RPMI7951 (cell line): ENCODE measurements at places on chromosomes 7 and 10. TPM values are rescaled to one million over a fixed set of nuclear protein-coding genes. Genes with fewer than 3 reads are reported as not detected.
A peak's percentile ranks its signal among the peaks of the same experiment; 100 is the strongest.

Gene LRRC61
- 7.9 and 9.5 TPM in 2 replicates for total RNA-seq

DNA sequence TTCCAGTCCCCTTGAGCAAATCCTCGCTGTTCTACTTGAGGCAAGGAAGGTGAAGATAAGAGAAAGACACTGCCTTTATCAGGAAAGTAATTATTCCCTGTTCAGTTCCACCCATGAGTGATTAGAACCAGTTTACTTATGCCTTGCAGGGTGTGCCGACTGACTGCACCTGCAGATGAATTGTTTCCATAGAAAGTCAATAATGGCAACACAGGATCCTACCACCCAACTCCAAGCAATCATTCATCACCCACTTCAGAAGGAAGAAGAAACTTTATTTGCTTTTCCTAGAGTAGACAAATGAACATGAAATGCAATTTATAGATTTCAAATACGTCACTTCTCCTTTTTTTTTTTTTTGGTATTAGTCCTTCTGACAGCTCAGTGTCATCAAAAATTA lies 383.9 kb downstream of the SORCS1 start:
- DNase-seq: no peak

DNA sequence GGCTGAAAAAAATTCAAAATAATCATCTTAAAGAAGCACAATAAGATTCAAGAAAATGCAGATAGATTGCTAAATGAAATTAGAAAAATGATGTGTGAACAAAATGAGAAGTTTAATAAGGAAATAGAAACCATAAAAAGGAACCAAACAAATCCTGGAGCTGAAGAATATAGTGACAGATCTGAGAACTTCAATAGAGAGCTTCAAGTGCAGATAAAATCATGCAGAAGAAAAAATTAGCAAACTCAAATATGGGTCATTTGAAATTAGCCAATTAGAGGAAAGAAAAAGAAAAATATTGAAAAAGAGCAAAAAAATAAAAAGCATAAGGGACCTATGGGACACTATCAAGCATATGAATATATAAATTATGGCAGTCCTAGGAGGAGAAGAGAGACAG lies 720.1 kb downstream of the PARD3 start:
- DNase-seq: no peak

GRCh38 chr7:67550801-67551436 lies 554.3 kb downstream of the TYW1 start:
- no peak for DNase-seq

GRCh38 chr7:1692515-1693418 lies 22.7 kb downstream of the ELFN1 start:
- DNase-seq: no peak

DNA sequence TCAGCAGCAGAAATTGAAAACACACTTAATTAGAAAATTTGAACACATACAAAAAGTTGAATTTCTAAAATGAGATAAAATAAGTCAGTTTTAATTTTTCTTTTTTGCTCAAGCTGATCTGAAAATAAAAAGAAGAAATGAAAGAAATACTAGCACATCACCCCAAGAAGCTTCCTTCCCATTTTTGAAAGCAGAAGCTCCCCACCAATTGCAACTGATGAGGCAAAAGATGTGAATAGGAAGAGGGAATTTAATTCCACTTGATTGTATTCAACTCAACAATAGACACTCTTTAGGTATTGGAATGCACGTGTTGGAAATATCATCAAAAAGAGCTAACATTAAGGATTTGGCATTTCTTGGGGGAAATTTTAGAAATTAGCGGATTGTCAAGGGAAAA lies 175.8 kb downstream of the TRIL start:
- DNase-seq: no peak

Gene HOXA9
- 0.12 TPM in 1 of 2 replicates, not detected in the other for total RNA-seq

Gene RPA3
- total RNA-seq: 167 and 175 TPM in 2 replicates

Gene OPALIN
- not detected in 2 replicates for total RNA-seq

Gene SLC39A12
- total RNA-seq: not detected in 2 replicates

DNA sequence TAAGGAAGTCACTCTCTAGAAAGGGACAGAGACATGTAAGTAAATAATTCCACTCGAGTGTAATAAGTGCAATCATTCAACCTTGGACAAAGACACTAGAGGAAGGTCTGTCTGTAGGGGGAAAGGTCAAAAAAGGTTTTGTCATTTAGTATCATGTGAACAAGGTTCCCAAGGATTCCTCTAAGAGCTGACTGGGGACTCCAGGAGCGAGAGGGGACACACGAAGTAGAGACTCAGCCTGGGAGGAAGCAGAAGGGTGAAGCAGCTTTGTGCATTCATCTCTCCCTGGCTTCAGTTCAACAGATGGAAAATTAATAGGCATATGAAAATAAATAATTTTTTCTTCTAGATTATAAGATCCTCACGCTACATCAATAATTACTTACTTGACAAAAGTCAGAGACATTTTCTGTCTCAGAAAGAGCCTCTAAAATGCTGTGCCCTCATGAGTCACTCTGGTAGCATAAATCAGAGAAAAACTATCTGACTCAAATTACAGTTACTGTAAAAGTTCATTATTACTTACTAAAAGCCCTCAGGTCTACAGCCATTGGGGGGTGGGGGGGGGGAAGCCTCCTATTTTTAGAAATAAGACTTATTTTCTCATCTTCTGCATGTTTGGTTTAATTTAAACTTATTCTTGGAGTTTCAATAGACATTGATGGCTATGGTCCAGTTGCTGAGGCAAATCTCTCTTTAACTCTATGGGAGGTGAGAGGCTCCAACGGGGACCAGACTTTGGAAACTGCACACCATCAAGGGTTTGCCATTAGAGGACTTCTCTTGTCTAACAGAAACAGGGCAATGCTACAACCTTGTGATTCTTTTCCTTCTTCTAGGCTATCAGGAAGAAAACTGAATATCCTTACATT lies 275.1 kb upstream of the KLF14 start:
- DNase-seq: peak; percentile 77

GRCh38 chr10:109988212-109988596 lies 19.6 kb upstream of the ADD3 start:
- DNase-seq: no peak

GRCh38 chr7:157977306-157977705 lies 610.3 kb downstream of the PTPRN2 start:
- DNase-seq: no peak

DNA sequence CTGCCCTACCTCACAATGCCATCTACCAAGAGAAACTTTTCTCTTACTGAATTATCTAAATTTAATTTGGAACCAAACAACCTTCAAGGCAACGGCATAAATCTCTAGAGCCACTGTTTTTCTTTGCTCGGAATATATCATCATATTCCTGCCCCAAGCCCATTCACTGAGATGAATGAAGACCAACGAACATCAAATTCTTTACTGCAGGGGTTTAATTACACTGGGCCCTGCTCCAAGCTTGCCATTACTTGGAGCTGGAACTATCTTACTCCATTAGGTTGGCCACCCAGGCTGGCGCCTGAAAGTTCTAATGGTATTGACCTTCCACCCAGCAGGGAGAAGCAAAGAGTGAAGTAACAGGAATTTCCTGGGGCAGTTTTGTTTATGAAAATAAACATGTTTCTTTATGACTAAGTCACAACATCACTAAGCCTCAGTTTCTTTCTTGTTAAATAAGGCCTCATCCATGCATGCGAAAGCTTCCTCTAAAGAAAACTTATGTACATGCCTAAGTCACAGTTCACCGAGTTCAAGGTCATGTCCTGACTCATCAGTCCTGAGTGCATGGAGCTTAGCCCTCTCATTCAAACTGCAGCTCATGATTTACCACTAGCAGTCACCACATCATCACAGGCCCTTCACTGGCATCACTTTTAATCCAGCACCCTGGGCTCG lies 42.1 kb upstream of the ANAPC16 start:
- peak; percentile 73 for DNase-seq

DNA sequence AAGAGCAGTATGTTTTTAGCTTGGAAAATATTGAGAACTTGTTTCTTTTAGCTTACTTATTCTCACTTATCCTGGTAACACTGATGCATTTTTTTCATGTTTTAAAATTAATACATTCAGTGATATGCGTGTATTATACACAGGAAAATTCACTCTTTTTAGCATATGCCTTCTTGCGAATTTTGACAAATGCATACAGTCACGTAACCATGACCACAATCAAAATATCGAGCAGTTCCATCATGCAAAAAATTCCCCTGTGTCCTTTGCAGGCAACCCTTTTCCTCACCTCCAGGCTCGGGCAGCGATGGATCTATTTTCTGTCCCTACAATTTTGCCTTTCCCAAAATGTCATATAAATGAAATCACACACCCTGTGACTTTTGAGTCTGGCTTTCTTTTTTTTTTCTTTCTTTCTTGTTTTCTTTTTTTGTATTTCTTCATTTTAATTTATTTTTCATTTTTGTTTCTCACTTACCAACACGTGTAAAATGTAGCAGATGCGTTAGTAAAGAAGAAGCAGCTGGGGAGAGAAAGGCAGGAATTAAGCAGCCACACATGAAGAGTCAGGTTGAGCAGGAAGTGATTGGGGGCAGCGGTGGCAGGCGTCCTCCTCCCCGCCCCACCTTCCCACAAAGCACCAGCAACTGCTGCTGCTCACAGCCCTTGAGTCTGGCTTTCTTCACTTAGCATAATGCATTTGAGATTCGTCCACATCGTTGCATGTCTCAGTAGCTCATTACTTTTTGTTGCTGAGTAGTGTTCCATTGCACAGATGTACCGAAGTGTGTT lies 29.9 kb downstream of the ADRB1 start:
- no peak for DNase-seq

DNA sequence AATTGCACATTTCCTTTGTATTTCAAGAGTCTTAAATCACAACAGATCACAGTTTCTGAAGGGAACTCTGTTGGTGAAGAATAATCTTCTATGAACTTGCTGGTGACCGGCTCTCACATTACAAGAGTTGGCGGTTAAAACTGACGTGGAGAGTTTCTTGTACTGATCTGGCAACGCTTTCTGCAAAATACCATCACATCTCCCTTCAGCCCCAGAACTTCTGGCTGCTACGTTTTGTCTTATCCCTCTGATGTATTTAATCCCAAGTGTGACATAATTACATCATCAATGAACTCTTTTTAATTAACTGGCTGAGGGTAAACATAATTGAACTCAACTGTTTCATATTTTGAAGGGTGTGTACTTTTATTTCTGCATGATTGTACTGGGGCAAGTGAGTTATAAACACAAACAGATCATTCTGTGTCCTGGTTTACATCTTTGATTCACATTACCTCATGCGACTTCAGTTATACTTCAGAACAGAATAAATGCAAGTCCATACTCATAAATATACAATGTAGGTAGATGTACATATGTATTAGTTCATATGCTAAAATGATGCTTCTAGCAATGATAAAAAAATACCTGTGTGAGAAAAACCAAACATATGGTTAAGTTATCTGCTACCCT lies 105.1 kb upstream of the NPVF start:
- no peak for DNase-seq

- DNase-seq: no peak
These were observed 587 bp upstream of the UNCX start for GRCh38 chr7:1232103-1232466.

GRCh38 chr7:149775176-149775556 lies 1.8 kb upstream of the ZNF467 start:
- DNase-seq: no peak

- DNase-seq: no peak
These were observed 6.7 kb downstream of the KIAA1217 start for GRCh38 chr10:24215603-24216002.

Gene VKORC1L1
- total RNA-seq: 12.4 and 15.0 TPM in 2 replicates

Gene LRRC4
- total RNA-seq: under 0.01 TPM in 1 of 2 replicates, not detected in the other

- no peak for DNase-seq
These were observed 13.6 kb upstream of the CALU start for GRCh38 chr7:128725531-128725930.

DNA sequence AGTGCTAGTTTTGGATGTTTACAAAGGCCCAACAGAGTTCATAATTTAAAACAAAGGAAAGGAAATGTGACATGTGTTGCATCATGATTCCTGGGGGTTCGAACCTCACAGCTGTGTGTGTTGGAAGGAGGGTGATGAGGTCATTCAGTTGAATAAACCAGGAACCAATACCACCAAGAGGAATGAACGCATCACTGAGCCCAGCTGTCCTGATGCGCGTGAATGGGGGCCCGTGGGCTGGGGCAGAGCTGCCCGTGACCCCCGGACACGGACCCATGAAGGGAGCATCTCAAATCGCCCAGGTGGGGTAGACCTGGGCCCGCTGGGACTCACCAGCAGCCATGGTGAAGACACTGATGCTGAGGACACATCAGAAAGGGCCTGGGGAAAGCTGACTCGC lies 33.0 kb downstream of the BRI3 start:
- DNase-seq: no peak

DNA sequence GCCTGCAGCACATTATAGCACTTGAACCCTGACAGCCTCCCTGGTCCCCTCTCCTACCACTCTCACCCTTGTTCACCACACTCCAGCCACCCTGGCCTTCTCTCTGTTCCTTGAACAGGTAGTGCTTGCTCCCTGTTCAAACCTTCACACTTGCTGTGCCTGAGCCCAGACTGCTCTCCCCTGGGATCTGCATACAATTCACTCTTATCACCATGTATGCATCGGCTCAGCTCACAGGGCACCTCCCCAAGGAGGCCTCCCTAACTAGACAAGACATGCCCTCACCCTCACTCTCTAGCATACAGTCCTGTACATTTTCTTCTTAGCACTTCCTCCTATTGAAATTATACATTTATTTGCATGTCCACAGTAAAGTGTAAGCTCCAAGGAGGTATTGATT lies 59.3 kb downstream of the FAM13C start:
- no peak for DNase-seq

Gene GSTO2
- total RNA-seq: 2.3 and 2.6 TPM in 2 replicates

DNA sequence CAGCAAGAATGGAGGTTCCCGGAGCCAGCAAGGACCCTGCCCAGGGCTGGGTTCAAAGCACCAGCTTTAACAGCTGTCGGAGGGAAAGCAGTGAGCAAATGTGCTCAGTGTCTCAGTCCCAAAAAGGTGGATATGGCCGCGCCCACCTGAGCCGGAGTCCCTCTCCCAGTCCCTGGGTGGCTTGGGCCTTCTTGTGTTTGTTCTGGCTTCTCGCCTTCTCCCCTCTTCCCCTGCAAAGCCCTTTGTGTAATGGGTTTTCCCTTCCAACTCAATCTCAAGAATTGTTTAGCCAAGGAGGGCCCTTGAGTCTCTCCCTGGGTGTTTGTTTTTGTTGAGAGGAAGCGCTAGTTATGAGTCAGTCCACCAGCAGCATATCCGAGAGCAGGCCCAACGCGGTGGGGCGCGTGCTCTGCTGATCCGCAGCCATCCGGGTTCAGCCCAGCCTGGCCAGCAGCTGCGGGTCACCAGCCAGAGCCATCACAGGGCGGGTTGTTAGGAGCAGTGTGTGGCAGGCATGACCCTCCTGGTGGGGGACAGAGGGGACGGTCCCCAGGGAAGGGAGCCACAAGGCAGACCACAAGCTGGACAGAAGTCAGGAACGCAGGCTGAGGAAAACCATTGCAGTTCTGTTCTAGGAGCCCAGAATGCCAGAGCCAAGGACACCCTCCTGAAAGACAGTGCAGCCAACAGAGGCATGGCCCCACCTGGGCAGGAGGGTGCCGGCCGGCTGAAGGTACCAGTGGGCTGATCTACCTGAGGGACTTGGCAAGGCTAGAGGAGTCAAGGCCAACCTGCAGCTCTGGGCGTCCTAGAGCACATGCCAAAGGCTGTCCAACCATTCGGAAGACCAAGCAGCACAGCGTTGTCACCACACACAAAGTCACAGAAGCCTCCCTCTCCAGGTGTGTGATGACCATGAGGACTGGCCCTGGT lies 21.3 kb downstream of the CALML3 start:
- DNase-seq: peak; percentile 61

GRCh38 chr10:88500656-88501055 lies 82.5 kb downstream of the RNLS start:
- no peak for DNase-seq

Gene CDHR1
- total RNA-seq: not detected in 2 replicates

Gene RBM20
- 0.20 and 0.36 TPM in 2 replicates for total RNA-seq

Gene BLNK
- total RNA-seq: not detected in 2 replicates
